ENCODE measurements at places on chromosomes 4 and X.

GRCh38 chr4:28799696-28800095 is 1920.5 kb upstream of the PCDH7 start:
- no peak for DNase-seq

DNA sequence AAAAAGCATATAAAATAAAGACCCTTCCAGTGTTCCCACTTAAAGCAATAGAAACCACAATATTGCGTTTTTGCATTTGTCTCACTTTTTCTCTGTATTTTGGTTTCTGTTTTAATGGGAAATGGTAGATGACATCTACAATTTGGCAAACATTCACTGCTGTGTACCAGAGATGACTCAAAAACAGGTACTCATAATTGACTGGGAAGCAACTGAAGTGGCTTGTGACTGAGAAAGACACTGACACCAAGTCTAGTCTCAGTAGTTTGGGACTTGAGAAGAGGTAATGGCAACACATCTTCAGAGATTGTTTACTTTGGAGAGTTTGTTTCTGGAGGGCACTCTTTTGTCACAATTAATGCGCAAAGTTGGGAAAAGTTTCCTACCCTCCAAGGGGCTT is 42.0 kb downstream of the AREG start:
- no peak for DNase-seq

DNA sequence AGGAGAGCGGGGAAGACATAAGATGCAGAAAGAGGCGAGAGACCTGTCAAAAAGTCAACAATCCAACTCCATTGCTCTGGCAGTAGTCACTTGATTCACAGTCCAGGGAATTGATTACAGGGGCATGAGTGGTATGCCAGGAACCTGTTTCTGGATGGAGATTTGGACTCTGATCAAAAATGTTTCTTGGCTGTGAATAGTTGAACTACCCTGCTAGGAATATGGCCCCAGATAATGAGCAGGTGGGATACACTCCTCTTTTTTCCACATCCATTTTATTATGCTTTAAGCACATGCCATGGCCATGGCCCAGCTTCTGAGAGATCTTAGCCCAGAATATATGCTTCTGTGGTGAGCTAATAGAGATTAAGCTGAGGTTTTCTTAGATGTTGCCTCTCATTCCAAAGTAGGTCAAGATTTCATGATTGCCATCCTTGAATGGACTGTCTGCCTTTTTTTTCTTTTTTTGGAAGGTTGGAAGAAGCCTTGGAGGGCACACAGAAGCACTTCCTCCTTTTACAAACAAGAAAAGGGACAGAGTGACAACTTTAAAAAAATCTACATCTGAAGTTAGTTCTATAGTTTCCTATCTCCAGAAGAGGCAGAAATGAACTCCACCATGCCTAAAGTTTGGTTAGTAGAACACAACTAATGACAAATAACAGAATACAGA is 121.9 kb downstream of the KIT start:
- DNase-seq, result no peak

DNA sequence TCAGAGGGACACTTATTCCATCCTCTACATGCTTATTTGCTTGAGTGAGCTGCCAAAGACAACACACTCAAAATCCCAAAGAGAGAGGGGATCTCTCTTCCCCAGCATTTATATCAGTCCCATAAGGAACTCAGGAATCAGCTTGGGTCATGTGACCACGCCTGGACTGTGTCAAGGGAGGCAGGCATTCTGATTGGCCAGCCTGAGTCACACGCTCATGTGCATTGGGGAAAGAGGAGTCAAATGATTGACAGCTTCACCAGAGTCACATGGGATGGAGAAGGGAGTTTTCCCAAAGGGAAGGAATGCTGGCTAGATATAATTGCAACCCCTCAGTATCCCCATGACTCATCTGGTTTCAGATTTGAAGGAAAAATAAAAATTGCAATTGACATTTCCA is 49.0 kb downstream of the RWDD4 start:
- no peak for DNase-seq

GRCh38 chrX:14038375-14039085 is 8.8 kb upstream of the GEMIN8 start:
- no peak for DNase-seq

DNA sequence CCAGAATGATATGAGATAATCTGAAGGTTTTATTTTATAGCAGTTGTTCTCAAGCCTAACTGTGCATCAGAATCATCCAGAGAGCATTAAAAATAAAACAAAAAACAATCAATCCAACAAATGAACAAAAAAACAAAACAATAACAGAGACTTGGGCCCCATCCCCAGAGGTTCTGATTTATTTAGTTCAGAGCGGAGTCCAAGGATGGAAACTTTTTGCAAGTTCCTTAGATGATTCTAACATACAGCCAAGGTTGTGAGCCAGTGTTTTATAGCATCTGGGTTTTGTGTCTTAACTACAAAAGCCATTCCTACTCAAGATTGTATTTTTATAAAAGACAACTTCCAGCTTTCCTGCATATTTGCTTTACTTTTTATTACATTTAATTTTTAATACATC is 59.4 kb upstream of the GRPR start:
- no peak for DNase-seq

DNA sequence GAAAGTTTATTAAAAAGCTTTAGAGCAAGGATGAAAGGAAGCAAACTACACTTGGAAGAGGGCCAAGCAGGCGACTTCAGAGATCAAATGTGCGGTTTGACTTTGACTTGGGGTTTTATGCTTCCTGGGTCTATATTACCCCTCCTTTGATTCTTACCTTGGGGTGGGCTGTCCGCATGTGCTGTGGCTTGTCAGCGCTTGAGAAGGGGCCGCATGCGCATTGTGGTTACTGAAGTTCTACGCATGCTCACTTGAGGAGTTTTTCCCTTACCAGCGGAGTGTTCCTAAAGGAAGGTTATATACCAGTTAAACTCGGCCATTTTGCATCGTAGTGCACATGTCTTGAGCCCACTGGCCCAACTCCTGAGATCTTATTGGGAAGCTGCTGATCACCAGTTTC is 9.9 kb downstream of the ZNF157 start:
- peak; percentile 87 for DNase-seq

DNA sequence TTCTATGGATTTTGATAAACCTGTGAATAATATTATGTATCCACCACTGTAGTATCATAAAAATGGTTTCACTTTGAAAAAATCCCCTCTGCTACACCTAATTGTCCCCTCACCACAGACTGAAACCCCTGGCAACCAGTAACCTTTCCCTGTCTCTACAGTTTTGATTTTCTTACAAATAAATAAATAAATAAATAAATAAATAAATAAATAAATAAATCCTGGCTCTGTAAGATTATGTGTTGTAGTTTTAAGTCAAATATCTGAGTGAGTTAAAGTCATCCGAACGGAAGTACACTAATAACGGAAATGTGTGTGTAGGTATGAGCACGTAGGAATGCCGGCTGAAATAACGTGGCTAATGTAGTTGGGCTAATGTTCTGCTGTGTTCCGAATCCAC is 641.5 kb downstream of the GABRG1 start:
- no peak for DNase-seq
